ENCODE measurements at places on chromosomes 1 and 21.

DNA sequence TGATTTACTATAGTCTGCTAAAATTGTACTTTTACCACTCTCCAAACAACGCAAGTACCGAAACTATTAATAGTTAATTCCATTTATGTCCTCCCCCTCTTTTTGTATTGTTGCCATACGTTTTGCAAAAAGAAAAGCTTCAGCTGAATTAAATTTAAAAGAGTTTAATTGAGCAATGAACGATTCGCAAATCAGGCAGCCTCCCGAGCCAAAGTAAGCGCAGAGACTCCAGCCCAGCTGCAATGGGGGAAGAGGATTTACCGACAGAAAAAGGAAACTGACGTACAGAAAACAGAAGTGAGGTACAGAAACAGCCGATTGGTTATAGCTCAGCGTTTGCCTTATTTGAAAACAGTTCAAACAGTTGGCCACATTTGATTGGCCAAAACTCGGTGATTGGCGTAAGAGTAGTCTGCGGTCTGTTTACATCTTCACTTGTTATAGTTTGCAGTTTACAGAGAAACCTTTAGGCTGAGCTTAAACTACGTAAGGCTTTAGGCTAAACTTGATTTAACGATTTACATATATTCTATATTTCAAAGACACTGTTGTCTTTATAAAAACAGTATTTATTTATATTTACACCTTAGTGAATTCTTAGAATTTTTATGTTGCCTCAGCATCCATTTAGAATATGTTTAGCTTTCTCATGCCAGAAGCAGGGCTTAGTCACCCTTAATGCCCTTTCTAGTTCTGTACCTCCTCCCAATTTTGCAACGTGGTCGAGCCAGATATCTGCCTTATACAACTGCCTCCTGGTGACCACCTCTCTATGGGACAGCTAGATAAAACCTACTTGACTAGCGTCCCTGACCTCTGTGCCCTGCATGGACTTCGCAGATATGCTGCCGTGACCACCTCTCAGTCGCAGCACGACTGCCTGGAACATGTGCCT is 23.8 kb downstream of the CR1 start:
- no peak for DNase-seq

DNA sequence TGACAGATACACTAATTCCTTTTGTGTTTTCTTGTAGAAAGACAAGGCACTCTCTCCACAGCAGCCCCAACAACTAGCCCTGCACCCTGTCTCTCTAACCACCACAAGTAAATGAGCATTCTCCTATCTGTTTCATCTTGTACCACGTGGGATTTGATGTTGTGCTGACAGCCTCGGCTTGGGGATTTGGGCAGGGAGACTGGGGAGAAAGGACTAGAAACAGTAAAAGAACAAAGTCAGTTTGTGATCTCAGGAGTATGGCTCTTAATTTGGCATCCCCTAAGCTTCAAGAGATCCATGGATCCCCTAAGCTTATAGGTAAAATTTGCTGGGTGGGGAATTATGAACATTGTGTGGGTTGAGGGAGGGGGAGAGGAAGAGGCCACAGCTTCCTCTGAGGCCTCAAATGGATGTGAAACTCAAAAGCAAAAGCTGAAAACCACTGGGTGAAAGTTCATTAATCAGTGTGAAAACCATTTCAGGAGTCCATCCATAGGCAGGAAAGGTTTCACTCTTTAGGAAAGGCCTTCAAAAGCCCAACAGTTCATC is 3.1 kb downstream of the C1orf162 start:
- no peak for DNase-seq

DNA sequence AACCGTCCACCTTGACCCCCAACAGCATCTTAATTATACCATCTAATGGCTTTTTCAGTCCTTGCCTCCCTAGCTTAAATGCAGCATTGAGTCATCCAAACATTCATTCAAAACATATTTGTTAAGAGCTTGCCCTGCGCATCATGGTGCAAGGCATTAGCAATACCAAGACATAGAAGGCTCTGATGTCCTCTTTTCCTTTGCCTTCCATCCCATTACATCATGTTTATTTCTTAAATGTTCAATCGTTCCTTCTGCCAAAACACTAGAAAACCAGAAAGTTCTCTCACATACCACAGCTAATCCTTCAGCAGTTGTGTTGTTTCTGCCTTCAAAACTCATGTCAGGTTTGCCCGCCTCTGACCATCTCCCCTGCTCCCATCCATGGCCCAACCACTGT is 29.8 kb upstream of the VTCN1 start:
- no peak for DNase-seq

GRCh38 chr1:151175041-151175741 is 590 bp downstream of the TMOD4 start:
- no peak for DNase-seq

DNA sequence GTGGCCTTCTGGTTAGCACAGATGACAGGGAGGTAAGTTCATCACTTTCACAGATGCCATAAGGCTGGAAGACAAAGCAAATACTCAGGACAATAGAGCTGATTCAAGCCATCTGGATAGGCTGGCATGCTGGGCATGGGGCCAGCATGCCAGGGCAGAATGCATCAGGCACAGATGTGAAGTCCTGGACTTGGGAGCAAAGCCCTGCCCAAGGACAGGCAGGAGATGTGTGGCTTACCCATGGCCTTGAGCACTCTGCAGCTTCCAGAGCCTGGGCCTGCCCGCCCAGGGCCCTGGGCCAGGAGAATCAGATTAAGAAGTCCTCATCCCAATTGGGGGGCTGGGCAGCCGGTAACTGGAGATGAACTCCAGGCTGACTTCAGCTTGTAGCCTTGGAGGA is 135.7 kb upstream of the ZC3H12A start:
- no peak for DNase-seq

- DNase-seq = no peak
Measured at GRCh38 chr1:186762653-186763052, 66.1 kb upstream of the PLA2G4A start.

Measured in stimulated activated CD8-positive, alpha-beta memory T cell treated with anti-CD3 and anti-CD28 coated beads, Interleukin-7, amount 100 ng/mL, for 1 hour (primary cell).